ENCODE measurements at places on chromosomes 12 and 14. TPM values are rescaled to one million over a fixed set of nuclear protein-coding genes. Genes with fewer than 3 reads are reported as not detected.

DNA sequence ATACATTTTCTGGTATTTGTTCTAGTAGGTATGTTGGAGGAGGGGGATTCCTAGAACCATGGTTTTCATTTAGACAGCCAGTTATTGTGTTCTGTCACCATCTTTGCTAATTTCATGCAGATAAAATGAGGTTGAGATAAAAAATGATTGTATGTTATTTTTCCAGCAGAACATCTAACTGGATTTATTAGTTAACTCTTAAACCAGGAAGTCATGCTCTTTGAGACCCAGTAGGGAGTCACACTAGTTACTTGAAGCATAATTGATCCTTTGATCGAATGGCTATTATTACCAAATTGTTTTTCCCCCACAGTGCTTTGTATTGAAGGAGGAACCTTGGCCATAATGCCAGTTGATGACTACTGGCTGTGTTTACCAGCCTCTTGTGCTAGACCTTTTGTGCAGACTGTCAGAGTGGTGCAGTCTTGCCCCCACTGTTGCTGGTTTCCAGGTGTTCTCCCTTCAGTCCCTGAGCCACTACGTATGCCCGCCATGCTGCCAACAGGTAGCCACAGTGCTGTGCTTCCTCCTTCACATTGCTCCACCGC is 6.0 kb downstream of the EID3 start:
- H3K4me1 ChIP-seq = no peaks in the 10 kb centered on the region
- no peak overlapping the region for H3K27ac ChIP-seq
- H3K27me3 ChIP-seq = no peaks in the 10 kb centered on the region
- DNase-seq = no peak
- H3K36me3 ChIP-seq = no peaks in the 10 kb centered on the region
- no peak overlapping the region for H3K4me3 ChIP-seq

- DNase-seq = no peak
- H3K4me1 ChIP-seq = no peaks in the 10 kb centered on the region
- H3K27me3 ChIP-seq = no peaks in the 10 kb centered on the region
- H3K4me3 ChIP-seq = no peak overlapping the region
- H3K36me3 ChIP-seq = no peaks in the 10 kb centered on the region
Observed at GRCh38 chr12:21305661-21306060, 29.1 kb downstream of the SLCO1A2 start.

GRCh38 chr14:21825149-21825743 is 151.6 kb upstream of the OR4E1 start:
- H3K27ac ChIP-seq = no peak overlapping the region
- no peaks in the 10 kb centered on the region for H3K36me3 ChIP-seq
- no peak overlapping the region for H3K4me3 ChIP-seq
- no peaks in the 10 kb centered on the region for H3K4me1 ChIP-seq

GRCh38 chr12:58712976-58713375 is 207.3 kb downstream of the LRIG3 start:
- H3K27ac ChIP-seq = no peak overlapping the region
- DNase-seq = no peak
- H3K4me3 ChIP-seq = no peak overlapping the region
- no peaks in the 10 kb centered on the region for H3K36me3 ChIP-seq

GRCh38 chr12:104304261-104305009 is 896 bp downstream of the EID3 start:
- no peaks in the 10 kb centered on the region for H3K27me3 ChIP-seq
- H3K27ac ChIP-seq = no peak overlapping the region
- peak overlapping the region; percentile 21 for H3K4me3 ChIP-seq
- no peak for DNase-seq

DNA sequence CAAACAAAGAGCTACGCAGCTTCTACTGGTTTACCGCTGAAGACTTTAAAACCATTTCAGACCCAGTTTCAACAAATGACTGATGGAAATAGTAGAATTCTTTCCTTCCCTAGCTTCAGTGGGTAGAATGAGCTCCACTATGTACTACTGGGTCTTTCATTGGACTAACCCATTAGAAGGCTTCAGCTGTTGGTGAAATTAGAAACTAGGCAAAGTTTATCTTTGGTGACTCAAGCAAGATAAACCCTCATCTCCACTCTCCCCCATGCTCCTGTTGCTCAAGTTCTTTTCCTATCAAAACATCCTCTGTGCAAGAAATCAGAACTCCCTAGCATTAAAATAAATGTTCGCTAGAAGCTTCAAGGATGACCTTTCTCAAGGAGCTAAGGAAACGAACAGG is 159.2 kb downstream of the PAWR start:
- H3K4me3 ChIP-seq = no peak overlapping the region
- no peak overlapping the region for H3K27ac ChIP-seq
- no peaks in the 10 kb centered on the region for H3K36me3 ChIP-seq
- no peaks in the 10 kb centered on the region for H3K27me3 ChIP-seq

GRCh38 chr12:76410781-76411180 is 62.6 kb upstream of the BBS10 start:
- no peak for DNase-seq
- no peaks in the 10 kb centered on the region for H3K4me1 ChIP-seq
- H3K27ac ChIP-seq = no peak overlapping the region
- no peaks in the 10 kb centered on the region for H3K36me3 ChIP-seq

DNA sequence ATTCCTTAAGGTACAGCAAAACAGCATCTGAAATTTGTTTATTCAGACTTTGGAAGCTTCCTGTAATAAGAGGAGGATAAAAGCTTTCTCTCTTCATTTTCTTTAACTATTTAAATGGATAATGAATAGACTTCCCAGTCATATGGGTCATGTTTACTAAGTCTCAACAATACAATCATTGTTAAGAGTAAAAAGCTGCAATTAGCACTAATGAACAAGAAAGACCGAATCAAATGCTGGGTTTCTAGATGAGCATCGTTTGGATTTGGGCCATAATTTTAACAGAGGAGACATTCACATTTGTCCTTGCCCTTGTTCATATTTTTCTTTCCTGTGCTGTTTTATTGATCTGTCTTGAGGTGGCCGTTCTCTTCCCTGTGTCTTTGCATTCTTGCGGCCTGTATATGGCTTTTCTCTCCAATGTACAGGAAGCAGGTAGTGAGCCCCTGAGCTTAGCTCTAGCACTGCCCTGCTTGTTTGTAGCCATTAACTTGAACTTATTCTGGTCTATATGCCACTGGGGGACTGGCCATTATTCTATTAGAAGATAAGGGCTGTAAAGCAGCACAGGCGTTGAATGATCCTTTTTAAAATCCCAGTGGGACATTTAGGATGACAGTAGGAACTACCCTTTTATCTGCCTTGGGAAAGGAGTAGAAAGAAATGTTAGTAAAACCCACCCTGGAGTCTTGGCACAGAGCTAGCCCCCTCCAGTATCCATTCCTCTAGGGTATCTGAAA is 34.6 kb downstream of the ABHD12B start:
- H3K4me1 ChIP-seq = no peaks in the 10 kb centered on the region
- no peak for DNase-seq
- no peak overlapping the region for H3K27ac ChIP-seq
- H3K27me3 ChIP-seq = no peaks in the 10 kb centered on the region

- H3K36me3 ChIP-seq = no peaks in the 10 kb centered on the region
- no peak overlapping the region for H3K4me3 ChIP-seq
- no peak overlapping the region for H3K27ac ChIP-seq
- DNase-seq = no peak
- no peaks in the 10 kb centered on the region for H3K27me3 ChIP-seq
Observed at GRCh38 chr14:26974965-26975364, 377.1 kb upstream of the NOVA1 start.

The KRT71 gene
- total RNA-seq = not detected

The TAS2R10 gene
- not detected for total RNA-seq

The CFAP251 gene
- total RNA-seq = 4.6 TPM

- no peak overlapping the region for H3K4me3 ChIP-seq
- H3K36me3 ChIP-seq = no peaks in the 10 kb centered on the region
- H3K27me3 ChIP-seq = no peaks in the 10 kb centered on the region
Observed at GRCh38 chr14:99784508-99784907, 8.7 kb upstream of the EML1 start.

- peaks cover 9% of the 10 kb centered on the region for H3K4me1 ChIP-seq
- no peak overlapping the region for H3K27ac ChIP-seq
- H3K27me3 ChIP-seq = no peaks in the 10 kb centered on the region
- DNase-seq = peak; percentile 82
- no peak overlapping the region for H3K4me3 ChIP-seq
Observed at GRCh38 chr14:100673085-100673806, 53.4 kb upstream of the DLK1 start.

DNA sequence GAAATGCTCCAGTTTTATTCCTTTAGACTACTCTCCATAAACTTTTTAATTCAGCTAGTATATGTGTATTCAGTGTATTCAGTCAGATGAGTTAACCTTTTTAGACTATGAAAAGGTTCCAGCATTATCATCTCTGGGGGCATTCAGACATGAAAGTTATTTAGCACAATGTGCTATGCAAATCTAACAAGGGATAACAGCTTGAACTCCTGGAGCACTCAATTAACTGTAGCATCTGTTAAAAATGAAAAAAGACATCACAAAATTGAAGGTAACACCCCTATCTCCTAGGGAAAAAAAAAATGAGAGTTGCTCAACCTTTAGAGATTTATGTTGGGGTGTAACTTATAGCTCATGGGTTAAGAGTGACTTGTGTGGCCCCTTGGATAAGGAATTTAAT is 211.5 kb downstream of the PHLDA1 start:
- H3K27ac ChIP-seq = no peak overlapping the region
- DNase-seq = no peak
- no peaks in the 10 kb centered on the region for H3K36me3 ChIP-seq
- no peak overlapping the region for H3K4me3 ChIP-seq

DNA sequence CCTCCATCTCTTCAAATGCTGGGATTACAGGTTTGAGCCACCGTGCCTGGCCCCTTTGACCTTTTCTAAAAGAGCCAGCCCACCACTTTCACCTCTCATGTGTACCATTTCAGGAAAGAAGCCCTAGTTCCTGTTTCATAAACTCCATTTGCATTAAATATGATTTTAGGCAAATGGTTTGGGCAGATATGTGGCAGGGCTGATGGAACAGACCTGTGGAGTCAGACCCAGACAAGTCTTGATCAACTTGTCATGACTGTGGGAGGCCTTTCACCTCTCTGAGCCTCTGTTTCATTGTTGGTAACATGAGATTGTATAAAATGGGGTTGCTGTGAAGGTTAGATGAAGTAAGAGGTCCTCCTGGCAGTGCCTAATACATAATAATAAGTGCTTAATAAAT is 5.2 kb upstream of the MAP3K9 start:
- no peaks in the 10 kb centered on the region for H3K36me3 ChIP-seq
- H3K4me3 ChIP-seq = no peak overlapping the region
- no peak overlapping the region for H3K27ac ChIP-seq
- no peaks in the 10 kb centered on the region for H3K4me1 ChIP-seq
- no peaks in the 10 kb centered on the region for H3K27me3 ChIP-seq

- peaks cover 8% of the 10 kb centered on the region for H3K4me1 ChIP-seq
- DNase-seq = no peak
- no peaks in the 10 kb centered on the region for H3K36me3 ChIP-seq
- H3K27ac ChIP-seq = no peak overlapping the region
- no peak overlapping the region for H3K4me3 ChIP-seq
Observed at GRCh38 chr12:56682323-56682722, 5.8 kb downstream of the PTGES3 start.
